ENCODE measurements at places on chromosomes 3 and 15.

- no peak for DNase-seq
Observed at GRCh38 chr3:114351123-114351821, 57.4 kb downstream of the TIGIT start.

GRCh38 chr3:30269751-30270445, 336.5 kb upstream of the TGFBR2 start:
- DNase-seq = no peak

- no peak for DNase-seq
Observed at GRCh38 chr3:61449327-61450040, 111.9 kb upstream of the PTPRG start.

- DNase-seq = no peak
Observed at GRCh38 chr15:99628374-99629001, 62.7 kb downstream of the MEF2A start.

- DNase-seq = no peak
Observed at GRCh38 chr3:177601152-177601551, 403.9 kb upstream of the TBL1XR1 start.

DNA sequence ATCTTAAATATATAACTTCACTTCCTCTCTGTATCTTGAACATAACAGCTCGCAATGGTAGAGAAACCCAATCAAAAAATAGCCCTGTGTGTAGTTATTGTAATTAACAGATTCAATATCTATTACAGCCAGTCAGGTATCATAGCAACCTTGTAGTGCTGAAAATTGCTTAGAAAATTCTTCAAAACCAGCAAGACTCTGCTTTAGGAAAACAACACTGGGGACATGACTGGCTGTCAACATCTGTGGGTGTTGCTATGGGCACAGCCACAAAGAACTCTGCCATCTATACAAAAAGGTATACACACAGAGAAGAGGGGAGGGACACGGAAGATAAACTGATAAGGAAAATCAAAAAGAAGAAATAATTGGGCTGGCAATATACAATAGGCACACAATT, 101.2 kb downstream of the WDR72 start:
- no peak for DNase-seq

- DNase-seq = no peak
Observed at GRCh38 chr3:180977498-180977897, 12.0 kb downstream of the DNAJC19 start.

GRCh38 chr15:63872759-63873510, 39.2 kb upstream of the HERC1 start:
- DNase-seq = no peak

DNA sequence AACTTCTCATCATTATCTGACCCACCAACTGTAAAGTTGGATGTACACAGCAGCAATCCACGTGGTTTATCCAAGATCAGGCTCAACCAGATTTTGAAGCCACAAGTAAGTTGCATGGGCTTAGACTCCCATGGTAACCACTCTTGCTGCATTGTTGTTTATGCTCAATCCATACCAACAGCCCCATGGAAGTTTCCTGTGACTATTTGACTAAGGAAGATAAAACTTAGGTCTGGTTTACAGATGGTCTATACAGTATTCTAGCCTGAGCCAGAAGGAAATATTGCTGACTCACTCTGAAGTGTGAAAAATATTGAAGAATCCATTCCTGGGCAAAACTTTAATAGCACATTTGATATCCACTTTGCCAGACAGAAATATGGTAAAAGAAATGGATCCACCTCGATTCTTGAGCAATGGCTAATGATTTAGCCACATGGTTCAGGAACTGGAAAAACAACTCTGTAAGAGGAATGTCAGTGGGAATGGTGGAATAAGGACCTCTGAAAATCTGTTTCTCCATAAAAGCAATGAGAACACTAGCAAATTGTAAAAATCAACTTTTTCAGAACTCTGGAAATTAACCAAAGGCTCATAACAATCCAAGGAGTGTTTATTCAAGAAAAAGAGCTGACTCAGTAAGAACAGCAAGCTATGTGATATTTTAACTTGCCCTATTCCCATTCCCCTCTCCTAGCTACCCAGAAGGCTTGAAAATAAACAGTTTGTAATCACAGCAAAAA, 162.9 kb upstream of the STT3B start:
- no peak for DNase-seq

DNA sequence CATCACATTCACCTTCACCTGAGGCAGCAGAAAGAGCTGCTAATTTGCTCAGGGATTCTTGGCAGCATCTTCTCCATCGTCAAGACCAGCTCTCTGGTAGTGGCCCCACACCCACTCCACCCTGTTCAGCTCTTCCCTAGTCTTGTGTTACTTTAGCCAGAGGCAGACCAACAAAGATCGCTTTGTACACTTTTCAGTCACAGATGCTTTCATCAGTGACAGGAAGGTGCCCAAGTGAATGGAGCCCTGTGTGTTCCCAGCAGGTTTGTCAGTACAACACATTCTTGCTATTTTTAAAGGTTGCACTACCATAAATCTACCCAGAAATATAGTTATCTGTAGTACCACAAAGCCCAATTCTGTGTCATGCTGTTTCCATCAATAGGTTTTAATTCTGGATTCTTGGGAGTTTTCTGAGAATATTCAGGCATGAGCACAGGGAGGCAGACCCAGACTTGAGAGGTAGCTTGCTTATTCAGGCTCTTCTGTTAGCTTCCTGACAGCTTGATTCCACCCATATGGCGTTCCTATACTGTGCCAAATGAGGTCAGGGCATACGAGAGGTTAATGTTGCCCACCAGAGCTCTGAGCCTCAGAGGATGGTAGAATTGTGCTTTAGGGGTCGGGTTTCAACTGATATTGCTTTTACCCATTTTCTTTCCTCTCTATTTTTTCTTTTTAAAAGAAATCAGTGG, 109.8 kb upstream of the MANF start:
- DNase-seq = no peak

DNA sequence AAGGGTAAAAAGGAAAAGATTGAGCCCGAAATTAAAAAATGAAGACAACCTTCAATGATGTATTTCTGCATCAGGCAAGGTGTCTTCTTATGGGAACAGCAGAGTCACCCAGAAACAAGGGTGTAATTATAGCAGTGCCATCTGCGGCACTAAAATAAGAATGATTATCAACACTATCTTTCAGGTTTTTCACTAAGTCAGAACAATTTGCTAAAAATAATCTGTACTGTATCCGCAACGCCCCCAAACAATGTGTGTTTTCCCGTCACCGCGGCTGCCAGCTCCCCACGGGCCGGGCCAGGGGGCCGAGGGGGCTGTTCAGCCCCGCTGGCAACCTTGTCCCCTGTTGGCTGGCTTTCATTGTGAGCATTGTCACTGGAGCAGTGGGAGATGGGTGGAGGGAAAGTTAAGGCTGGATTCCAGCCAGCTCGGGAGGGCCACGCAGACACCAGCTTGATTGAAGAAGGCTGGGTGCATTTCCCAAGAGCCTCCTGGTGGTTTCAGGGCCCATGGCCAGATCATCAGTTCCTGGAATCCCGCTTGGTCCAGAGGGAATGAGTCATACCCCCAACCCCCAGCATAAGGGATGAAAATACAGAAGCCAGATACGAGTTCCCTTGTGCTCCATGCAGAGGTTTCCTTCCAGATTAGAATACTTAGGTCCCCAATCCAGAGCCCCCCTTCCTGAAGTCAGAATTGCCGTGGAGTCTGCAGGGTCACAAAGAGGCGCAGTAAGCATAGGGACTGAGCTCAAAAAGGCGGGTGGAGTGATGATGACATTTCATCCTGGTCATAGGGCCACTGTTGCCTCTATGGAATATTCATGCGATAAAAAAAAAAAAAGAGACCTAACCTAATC, 90.2 kb upstream of the KLF13 start:
- DNase-seq = no peak

DNA sequence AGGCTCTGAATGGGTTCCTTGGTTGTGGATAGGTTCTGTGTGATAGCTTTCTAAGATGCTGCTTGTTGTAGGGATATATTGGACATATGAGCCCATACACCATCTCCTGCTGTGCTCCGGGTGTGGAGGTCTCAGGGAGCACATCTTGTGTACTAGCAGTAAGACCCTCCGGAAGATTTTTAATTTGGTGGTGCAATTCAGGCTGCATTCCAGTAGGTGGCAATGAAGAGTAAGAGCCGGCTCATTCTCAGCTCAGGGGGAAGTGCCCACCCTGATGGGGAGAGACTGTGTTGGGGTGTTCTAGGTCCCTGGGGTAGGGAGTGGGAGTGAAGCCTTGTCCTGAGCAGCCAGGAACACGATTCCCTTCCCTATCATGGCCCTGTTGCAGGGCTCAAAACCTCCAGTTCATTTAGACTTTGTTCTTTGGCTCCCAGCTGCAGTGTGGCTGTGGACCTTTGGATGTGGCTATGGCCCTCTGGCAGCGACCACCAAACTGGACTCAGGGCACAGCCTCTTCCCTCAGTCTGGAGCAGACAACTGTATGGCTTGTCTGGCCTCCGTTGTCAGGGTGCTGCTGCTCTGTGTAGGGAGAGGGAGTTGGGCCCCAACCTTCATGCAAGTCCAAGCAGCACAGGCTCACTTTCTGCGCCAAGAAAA, 104.7 kb downstream of the UNC13C start:
- DNase-seq = no peak

- no peak for DNase-seq
Observed at GRCh38 chr3:44337248-44337785, 1.2 kb upstream of the TCAIM start.

DNA sequence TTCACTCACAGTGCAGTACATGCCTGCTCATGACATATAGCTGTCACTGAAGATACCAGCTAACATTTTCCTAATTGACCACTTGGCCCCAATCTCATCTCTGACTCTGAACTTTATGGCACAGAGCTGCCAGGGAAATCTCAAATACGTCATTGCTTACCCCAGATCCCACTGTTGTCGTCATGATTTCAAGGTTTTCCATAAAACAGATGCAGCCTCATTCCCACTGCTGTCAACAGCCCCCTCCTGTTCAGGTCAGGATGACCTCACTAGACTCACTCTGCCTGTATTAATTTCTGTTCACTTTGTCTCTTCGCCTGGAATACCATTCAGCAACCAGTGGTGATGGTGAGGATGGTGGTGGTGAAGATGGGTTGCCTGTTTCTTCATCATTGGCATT, 262.6 kb upstream of the TPM1 start:
- no peak for DNase-seq

DNA sequence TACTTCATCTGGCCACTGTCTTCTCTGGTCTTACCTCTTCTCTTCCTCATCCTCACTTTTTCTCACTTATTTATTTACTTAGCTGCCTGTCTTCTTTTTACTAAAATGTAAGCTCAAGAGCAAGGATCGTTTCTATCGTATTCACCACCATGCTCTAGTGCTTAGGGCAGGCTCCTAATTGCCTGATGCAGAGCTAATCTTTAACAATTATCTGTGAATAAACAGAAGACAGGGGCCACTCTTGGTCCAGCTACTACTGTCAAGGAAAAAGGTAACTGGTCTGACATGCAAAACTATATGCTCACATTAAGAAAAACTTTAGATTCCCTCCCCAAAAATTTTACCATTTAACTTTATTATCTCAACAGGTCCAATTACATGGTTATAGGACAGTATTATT, 17.5 kb downstream of the PIK3R4 start:
- no peak for DNase-seq

GRCh38 chr3:11718637-11719405, 75.1 kb upstream of the VGLL4 start:
- peak; percentile 60 for DNase-seq

DNA sequence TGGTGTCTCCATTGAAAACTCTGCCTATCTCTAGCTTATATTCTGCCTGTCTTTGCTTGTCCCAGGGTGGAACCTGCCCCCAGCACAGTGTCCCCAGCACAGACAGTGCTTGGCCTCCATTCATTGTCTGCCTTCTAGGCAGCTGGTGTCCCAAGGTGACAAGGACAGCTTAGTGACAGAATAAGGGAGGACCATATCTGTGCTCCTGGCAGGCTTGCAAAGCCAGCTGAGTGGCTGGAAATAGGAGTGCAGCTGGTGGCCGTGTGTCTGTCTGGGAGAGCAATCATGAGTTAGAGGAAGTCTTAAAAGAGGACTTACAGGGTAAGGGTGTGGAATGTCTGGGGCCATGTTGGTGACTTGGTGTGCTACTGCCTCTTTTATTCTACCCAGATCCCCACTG, 33.4 kb downstream of the SCN5A start:
- no peak for DNase-seq

- no peak for DNase-seq
Observed at GRCh38 chr3:53242642-53243041, 13.2 kb downstream of the TKT start.

- no peak for DNase-seq
Observed at GRCh38 chr3:40102182-40102581, 207.3 kb upstream of the EIF1B start.

- DNase-seq = no peak
Observed at GRCh38 chr3:139107424-139108252, 62.9 kb upstream of the PRR23C start.

DNA sequence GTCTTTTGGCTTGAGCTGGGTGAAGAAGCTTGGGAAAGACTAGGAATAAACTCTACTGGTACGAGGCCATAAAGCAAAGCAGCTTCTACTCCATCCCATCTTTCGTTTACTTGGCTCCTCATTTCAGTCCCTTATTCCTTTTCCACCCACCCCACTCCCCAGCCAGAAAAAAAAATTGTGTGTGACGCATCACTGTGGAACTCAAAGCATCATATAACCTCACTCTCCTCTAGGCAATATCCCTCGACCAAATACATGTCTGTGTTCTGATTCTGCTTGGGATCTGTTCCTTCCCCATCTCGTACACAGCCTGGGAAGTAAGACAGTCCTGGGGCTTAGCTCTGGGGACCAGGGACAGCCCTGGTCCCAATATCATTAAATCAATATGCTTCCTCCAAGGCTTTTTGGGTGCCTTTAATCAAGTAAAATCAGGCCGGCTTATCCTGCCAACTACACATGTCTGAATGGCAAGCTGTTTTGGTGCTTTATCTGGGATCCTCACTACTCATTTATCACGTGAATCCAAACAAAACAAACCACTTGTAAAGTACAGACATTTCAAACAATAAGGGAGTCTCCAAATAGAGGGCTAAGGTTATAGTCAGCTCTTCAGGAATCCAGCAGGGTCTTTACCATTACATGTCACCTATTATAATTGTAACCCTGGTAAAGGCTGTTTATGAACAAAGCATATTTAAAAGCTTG, 74.9 kb upstream of the ZBED2 start:
- DNase-seq = no peak

DNA sequence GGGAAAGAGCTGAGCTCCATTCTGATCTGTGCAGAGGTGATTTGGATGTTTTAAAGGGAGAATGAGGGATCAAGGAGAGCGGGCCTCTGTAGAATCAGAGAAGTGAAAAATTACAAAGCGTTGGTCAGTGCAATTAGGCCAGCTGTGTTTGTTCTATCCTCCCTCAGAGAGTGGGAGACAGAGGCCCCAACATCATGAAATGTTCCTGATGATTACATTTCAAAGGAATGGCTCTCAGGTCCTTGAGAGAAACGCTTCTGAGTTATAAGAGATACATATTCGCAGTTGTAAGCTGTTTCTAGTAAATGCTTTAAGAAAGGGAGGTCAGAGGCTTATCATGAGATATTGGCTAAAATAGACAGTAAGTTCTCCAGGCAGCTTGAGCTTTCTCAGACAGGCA, 15.7 kb upstream of the CAND2 start:
- no peak for DNase-seq

Measured in stimulated activated CD4-positive, alpha-beta T cell treated with anti-CD3 and anti-CD28 coated beads, Interleukin-1b, Interleukin-23, amount 100 ng/mL, for 48 hours (primary cell).